ENCODE measurements at places on chromosomes 16 and 17.

DNA sequence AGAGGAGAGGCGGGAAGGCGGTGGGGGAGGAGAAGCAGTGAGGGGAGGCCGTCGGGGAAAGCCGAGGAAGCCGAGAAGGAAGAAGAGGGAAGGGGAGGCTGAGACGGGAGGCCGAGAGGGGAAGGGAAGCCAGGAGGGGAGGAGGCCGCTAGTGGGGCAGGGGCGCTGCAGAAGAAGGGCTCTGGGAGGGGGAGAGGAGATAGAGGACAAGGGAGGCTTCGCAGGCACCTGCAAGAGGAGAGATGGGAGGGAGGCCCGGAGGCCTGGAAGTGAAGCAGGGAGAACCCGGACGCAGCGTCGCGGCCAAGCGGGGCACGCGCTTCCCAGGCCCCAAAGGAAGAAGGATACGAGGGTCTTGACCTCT, 2.3 kb downstream of the C17orf58 start:
- DNase-seq: no peak

DNA sequence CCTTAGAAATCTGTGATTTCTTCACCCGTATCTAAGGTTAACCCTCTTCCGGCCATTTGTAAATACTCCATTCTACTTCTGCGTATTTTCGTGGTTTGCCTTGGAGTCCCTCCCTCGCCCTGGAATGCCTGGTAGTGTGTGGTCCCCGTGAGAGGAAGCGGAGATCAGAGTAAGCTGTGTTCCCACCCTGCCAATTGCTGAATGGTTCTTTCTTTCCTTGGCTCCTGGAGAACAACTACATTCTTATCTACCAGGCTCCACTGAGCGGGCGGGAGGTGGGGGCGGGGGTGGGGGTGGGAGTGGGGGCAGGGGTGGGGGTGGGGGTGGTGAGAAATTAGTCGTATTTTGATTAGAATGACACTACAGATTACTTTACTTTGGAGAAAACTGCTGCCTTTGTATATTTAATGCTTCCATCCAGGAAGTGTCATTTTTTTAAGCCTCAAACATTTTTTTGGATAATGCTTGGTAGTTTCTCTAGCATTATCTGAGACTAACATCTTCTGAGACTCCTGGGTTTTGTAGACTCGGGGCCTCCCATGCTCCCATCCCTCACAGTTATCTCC, 20.9 kb upstream of the FASN start:
- DNase-seq: no peak

DNA sequence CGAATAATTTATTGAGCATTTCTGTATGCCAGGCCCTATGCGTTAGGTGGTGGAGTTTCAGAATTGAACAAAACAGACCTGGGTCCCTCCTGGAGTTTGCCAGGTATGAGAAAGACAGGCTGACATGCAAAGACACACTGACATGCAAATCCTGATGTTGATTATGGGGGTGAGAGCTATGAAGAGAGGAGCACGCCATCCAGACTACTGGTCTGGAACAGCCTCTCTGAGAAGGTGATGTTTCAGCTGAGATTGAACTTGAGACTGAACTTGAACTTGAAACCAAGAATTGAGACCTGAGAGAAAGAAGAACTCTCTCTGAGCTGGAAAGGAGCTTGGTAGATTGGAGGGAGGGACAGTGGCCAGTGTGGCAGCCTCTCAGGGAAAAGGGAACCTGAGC, 14.2 kb upstream of the CACNG4 start:
- no peak for DNase-seq

- DNase-seq: no peak
Observed at GRCh38 chr16:56630134-56630533, 2.3 kb upstream of the MT1M start.

DNA sequence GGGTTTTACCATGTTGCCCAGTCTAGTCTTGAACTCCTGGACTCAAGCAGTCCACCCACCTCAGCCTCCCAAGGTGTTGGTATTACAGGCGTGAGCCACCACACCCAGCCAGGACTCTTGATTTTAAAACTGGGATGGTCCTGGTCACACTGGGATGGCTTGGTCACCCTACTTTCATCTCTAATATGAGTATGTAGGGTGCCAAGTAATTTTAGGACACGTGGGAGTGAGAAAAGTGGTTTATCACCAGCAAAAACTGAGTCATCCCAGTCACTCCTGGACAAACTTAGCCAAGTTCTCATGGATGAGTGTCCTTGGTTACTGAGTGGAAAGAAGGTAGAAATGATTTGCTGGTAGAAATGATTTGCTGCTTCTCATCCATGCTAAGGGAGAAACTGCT, 9.9 kb downstream of the CLEC19A start:
- DNase-seq: no peak

DNA sequence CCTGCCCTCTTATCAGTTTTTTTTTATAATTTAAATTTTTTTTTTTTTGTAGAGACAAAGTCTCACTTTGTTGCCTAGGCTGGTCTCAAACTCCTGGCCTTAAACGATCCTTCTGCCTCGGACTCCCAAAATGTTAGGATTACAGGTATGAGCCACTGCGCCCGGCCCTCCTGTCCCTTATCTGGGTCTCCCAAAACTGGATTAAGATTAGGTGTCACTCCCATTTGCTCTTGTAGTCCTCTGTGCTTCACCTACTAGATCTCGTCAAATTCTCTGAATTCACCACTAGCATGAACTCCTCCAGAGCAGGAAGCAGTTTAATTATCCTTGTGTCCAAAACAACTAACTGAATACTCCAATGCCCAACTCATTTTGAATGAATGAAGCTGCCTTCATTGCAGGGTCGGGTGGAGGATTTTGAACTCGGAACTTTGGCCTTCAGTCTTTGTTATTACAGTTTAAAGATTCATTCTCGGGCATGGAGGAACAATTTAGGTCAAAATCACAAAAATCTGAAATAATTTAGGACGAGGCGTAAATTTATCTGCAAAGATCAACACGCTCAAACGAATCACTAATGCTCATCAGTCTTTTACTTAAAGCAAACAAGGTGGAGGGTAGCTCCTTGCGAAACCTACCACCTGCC, 802 bp upstream of the ATXN2L start:
- DNase-seq: no peak

GRCh38 chr17:6853764-6854442, 22.4 kb upstream of the TEKT1 start:
- DNase-seq: no peak

DNA sequence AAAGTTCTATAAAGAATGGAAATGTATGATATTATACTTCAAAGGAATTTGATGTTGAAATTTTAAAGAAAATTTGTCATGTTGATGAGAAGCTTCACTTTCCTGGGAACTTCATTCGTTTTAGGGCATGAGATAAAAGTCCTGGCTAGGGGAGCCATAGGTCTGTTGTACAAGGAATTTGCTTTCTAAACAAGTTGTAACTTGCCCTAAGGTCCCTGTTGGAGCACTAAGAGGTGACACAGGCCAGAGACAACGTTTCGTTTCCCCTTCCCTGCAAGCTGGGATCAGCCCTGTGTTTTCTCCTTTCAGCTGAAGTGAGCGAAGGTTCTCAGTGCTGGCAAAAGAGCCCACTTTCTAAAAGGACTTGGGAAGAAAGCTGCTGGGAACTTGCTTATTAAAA, 16.6 kb downstream of the PLD6 start:
- DNase-seq: no peak

- peak; percentile 31 for DNase-seq
Observed at GRCh38 chr17:61583242-61583641, 7.8 kb downstream of the NACA2 start.

DNA sequence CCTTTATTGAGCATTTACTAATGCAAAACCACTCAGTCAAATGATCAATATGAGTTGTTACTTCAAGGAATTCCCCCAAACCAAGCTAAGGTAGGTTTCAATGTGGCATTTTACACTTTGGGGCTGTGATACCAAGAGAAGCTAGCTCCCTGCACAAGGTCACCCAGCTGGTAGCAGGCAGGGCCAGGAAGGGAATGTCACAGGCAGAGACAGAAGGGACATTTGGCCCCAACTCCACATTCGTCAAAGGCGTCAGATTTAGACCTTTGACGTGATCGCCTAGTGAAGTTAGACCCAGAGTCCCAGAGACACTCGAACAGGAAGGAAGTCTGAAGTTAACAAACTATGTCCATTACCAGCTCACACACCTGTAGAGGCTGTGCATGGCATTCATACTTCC, 5.5 kb upstream of the SMG1 start:
- DNase-seq: no peak

DNA sequence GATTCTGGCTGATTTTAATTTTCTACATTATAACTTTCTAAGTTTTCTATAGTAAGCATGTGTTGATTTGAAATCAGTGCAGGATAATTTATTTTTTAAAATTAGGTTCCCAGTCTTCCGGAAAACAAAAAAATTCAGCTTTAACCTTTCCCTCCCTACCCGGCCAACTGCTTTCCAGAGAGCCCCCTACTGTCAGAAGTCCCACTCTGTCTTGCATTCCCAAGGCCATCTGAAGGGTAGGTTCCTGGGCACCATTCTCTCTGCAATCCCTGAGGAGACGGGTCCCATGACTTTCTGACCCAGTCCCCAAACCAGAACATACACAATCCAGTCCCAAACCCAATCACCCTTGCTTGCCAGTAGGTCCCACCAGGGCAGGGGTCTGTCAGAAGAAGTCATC, 200.3 kb downstream of the CYLD start:
- DNase-seq: no peak

DNA sequence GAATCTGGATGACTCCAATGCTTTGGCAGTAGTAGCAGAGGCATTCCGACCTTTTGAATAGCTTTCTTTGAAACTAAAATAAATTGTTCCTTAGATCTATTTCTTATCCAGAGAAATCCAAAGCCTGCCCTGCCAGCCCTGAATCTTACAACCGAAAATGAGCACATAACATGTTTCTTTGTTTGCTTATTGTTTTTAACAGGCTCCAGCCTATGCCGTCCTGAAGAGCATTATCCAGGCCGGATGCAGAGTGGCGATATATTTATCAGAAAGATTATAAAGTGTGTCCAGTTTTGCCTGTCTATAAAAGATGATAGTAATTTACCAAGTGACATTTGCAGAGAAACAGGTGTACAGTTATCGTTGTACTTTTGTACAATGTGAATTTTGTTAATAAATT, 10.5 kb downstream of the COQ7 start:
- DNase-seq: no peak

DNA sequence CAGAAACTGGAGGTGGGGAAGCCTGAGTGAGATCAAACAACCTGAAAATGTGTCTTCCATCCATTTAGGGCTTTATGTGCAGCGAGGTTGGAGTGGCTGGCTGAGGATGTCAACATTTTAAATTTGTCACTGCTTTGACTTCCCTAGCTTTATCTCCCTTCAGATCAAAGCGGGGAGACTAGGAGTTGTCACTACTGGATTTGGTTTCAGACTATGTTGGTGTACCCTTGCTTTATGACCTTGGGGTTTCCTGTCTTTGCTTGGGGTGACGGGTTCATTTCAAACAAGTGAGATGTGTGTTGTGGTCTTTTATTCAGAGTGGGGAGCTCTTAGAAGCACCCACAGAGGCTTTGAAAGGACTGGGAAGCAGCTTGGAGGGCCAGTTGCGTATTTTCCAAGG, 25.6 kb downstream of the MSI2 start:
- no peak for DNase-seq

DNA sequence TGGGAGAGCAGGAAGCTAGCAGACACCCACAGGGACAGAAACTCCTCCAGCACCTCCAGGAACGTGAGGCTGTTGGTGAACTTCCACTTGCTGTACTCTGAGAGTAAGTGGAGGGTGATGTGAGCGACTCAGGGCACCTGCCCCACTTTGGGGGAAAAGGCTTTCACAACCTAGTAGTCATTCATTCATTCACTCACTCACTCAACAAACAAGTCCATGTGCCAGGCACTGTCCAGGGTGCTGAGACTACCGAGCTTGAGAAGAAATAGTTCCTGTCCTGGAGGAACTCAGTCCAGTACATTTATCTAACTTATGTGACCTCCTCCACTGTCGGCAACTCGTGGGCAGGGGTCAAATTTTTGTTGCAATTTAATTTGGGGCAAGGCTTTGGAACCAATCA, 26.6 kb downstream of the LGALS9 start:
- DNase-seq: no peak

- no peak for DNase-seq
Observed at GRCh38 chr17:61366076-61366714, 33.4 kb upstream of the TBX2 start.

GRCh38 chr17:76446449-76447231, 6.3 kb downstream of the UBE2O start:
- no peak for DNase-seq

- no peak for DNase-seq
Observed at GRCh38 chr17:82900741-82901140, 60.9 kb upstream of the ZNF750 start.

DNA sequence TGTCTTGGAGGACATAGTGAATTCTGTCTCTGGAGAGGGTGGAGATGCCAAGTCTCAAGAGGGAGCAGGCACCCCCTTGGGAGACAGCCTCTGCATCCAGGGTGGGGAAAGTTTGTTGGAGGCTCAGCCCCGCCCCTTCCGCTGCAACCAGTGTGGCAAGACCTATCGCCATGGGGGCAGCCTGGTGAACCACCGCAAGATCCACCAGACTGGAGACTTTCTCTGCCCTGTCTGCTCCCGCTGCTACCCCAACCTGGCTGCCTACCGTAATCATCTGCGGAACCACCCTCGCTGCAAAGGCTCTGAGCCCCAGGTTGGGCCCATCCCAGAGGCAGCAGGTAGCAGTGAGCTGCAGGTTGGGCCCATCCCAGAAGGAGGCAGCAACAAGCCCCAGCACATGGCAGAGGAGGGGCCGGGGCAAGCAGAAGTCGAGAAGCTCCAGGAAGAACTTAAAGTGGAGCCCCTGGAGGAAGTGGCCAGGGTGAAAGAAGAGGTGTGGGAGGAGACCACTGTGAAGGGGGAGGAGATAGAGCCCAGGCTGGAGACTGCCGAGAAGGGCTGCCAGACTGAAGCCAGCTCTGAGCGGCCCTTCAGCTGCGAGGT, 5.2 kb downstream of the ZNF646 start:
- DNase-seq: no peak

GRCh38 chr16:27378871-27379481, 23.0 kb upstream of the IL21R start:
- no peak for DNase-seq

DNA sequence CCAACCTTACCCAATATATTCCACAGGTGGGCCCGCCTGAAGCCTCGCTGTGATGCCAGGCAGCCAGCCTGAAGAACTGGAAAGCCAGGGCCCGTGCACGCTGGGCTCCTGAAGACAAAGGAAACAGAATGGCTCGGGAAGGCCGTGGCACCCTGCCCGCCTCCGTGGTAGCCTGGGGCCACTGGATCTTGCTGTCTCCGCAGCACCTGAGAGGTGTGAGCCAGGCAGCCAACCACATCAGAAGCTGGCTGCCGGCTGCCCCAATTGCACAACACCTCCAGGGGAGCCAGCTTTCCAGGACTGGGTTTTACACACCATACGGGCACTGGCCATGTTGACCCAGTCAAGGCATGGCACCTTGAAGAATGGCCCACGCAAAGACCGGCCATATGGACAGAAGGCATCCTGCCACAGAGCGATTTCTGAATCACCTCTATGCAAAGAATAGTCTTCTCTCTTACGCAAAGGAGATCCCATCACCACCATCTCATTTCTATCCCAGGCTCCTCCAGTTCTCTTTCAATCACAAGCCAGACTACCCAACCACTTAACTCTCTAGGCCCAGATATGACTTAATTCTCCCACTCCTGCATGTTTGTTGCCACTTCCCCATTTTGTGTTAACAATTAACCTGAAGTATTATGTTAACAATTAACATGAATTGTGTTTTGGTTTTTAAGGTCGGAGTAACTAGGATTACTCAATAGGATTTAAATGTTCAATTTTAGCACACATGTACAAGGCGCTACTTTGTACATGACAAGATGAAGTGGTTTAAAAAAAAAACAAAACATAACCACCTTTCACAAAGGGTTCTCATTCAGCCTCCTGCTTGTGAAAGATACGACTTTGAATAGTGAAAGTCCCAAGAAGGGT, 32.1 kb downstream of the ZFHX3 start:
- no peak for DNase-seq

Data from fibroblast of skin of left biceps (primary cell).